ENCODE measurements at places on chromosomes 16 and 17.
A peak's percentile ranks its signal among the peaks of the same experiment; 100 is the strongest.

DNA sequence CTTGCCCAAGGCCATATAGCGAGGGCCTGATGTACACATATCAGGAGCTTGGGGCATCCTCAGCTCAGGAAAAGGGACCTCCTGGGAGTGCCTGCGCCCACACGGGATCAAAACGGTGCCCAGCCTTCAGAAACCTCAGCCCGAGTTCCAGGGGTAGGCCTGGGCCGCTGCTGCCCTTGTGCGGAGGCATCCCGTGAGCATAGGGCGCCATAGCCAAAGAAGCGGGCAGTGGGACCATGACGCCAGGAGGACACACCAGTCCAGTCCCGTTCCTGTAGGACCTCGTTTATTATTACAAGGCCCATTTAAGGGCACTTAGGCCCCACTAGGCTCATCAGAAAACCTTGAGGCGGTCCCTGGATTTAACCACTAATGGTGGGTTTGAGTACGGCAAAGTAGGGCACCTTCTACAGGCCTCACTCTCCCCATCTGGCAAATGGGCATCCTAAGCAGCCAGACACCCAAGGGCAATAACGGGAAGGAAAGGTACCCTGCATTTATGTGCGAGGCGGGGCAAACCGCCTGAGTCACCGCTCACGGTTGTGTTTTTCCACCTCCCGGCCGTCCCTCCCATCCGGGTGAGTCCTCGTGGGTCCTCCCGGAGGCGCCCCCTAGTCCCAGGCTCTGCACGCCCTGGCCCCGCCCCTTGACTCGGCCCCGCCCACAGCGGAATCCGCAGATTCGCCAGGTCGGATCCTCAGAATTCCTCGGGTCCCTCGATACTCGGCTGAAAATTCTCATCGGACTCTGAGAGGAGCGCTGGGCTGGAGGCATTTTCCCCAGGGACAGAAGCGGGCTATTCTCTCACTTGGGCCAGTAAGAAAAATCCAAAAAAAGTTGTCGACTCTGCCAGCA lies 726 bp upstream of the SETD1A start:
- DNase-seq, result peak; percentile 86

- DNase-seq, result peak; percentile 77
Observed at GRCh38 chr17:78176548-78177025, 8.2 kb downstream of the SYNGR2 start.

DNA sequence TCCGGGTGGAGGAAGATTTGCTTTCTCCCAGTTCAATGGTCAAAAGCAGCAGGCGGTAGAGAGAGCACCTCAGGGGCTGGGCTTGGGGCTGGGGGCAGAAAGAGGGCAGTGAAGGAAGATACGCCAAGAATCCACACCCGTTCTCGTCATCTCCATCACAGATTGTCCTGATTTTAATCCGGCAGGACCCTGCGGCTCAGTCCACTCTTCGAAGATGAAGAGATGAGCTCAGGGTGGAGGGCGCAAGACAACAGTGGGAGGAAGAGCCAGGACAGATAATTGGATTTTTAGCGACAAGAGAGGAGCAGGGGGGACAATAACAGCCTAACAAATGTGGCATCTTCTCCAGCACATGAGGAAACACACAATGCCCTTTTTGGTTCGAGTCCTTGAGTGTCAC lies 165.9 kb downstream of the SDK2 start:
- DNase-seq, result no peak

DNA sequence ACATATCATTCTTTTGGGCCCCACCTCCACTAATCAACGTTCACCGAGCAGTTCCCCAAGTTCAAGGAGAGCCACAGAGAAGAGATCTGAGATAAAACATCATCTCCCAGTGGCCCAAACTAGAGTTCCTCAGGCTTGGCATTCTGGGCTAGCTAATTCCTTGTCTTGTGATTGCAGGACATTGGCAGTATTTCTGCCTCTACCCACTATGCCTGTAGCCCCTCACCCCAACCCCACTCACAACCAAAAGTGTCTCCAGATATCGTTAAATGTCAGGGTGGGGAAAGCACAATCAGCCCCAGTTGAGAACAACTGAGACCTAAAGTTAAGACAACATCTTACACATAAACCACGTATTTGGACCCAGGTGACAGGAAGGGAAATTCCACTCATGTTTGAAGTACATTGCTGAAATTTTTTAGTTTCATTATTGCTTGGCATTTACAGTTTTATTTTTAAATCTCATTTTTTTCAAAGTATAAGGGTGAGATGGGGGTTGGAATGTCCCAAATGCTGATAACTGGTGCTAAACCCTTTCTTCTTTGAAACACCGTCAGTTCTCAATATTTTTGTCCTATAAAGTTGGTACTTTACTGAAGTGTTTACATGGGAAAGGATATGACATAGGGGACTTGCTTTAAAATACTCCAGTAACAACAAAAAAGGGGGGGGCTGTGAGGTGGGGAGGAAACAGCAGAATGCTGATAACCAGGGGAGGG lies 13.6 kb downstream of the ZC3H7A start:
- DNase-seq, result peak; percentile 21

GRCh38 chr16:80366023-80366422 lies 174.8 kb upstream of the DYNLRB2 start:
- DNase-seq, result no peak

GRCh38 chr17:73956169-73956568 lies 247.3 kb upstream of the RPL38 start:
- no peak for DNase-seq

DNA sequence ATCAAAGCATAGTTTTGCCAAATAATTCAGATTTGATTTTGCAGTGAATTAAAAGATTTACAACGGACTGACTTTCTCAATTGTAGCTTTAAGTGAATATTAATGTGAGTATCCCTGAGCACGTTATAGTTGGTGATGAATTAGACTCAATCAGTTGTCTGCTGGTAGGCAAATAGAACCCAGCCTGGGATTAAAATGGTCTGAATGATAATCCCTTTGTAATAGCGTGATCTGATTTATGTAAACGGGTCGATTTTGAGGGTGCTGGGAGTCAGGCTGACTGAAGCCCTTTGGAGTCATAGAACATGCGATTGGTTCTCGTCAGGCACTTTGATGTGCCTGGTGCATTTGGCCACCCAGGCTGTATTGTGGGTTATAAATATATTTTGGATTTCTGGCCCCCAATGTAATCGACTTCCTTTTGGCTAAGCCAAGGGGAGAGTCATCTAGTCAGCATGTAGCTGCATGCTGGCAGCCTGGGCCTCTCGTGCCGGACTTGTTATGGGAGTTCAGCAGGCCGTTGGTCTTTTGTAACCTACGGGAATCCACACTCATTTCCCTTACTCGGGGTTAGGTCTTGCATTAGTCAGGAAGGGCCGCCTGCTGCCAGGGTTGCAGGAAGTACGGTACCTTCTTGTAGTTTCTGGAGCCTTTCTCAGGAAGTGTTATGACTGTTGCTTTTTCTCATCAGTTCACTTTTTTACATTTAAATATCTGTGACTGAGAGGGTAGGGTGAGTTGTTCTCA lies 5.4 kb downstream of the PGS1 start:
- DNase-seq, result no peak

- DNase-seq, result no peak
Observed at GRCh38 chr16:80231121-80231520, 309.7 kb upstream of the DYNLRB2 start.

All from activated CD4-positive, alpha-beta T cell treated with anti-CD3 and anti-CD28 coated beads, Interleukin-2, amount 50 U/mL, for 1 hour (primary cell).